ENCODE measurements at places on chromosomes 13 and 19.

GRCh38 chr19:54387991-54388801 is 23.5 kb upstream of the LAIR1 start:
- peak; percentile 21 for DNase-seq

DNA sequence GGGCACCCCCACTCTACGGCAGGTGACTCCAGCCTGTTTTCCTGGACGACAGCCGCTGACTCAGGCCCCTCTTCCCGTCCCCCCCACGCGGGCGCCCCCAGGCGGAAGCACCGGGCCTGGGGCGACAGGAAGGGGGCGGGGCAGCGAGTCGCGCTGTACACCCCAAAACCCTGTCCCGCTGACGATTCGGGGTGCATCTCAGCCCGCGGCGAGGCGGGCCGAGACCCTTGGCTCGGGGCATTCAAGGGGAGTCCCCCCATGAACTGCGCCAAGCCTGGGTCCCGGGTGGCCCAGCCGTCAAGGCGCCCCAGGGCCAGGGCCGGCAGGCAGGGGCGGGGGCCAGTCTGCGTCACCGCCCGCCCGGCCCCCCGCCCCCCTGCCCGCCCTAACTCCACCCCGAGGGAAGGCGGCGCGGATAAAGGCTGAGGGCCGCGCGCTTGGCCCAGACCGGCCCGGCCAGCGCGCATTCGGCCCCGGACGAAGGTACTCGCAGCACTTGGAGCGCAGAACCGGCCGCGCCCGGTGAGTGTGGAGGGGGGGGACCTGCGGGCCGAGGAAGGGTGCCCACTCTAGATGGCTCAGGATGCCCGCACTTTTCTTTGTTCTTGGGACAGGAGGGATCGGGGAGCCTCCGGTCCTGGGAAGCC is at the start of gene MIDN:
TSS of gene MIDN (plus strand) at position 445 of the 647 bp plus-strand sequence. CDS start 1,714 bp downstream, outside the sequence.
- DNase-seq: peak; percentile 71

GRCh38 chr13:75312884-75313520 is 169.0 kb downstream of the TBC1D4 start:
- DNase-seq: no peak

- no peak for DNase-seq
Observed at GRCh38 chr19:44640518-44640917, 3.2 kb upstream of the PVR start.

GRCh38 chr13:26820871-26821270 is 60.3 kb upstream of the GPR12 start:
- DNase-seq: no peak

DNA sequence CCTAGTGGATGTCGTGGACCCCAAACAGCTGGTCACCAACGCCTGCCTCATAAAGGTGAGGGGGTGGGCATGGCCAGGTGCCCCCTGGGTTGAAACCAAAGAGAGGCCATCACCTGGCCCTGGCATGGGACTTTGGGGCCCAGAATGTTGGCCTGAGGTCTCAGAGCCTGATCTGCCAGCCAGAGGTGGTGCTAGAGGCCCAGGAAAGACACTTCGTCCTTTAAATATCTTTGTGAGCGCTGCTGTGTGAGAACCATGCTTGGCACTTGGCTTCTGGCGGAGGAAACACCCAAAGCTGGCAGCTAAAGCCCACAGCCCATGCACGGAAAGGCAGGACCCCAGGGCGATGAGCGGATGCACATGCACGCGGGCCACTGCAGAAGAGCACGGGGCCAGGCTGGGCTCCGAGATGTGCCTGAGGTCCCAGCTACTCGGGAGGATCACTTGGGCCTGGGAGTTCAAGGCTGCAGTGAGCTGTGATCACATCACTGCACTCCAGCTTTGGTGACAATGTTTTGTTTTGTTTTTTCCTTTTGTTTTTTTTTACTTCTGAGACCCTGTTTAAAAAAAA is 4.3 kb upstream of the ADM5 start:
- no peak for DNase-seq

DNA sequence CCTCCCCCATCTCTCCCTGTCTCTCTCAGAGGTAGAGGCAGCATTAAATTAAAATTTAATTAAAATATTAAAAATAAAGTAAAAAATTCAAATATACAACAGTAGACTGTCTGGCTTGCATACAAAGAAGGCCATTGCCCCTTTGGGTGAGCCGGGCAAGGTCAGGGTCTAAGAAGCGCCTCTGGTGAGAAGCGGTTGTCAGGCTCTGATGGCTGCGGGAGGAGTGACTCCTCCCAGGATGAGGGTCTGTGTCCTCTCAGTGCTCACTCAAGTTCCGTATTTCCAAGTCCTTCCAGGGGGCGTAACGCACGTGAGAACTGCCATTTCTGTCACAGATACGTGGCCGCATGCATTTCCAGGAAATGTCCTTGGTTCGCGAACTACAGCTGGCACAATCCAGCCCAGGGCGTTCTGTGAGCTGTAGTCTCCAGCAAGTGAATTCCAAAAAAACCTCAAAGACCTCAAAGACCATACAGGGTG is 737 bp upstream of the ZNF181 start:
- DNase-seq: peak; percentile 17

DNA sequence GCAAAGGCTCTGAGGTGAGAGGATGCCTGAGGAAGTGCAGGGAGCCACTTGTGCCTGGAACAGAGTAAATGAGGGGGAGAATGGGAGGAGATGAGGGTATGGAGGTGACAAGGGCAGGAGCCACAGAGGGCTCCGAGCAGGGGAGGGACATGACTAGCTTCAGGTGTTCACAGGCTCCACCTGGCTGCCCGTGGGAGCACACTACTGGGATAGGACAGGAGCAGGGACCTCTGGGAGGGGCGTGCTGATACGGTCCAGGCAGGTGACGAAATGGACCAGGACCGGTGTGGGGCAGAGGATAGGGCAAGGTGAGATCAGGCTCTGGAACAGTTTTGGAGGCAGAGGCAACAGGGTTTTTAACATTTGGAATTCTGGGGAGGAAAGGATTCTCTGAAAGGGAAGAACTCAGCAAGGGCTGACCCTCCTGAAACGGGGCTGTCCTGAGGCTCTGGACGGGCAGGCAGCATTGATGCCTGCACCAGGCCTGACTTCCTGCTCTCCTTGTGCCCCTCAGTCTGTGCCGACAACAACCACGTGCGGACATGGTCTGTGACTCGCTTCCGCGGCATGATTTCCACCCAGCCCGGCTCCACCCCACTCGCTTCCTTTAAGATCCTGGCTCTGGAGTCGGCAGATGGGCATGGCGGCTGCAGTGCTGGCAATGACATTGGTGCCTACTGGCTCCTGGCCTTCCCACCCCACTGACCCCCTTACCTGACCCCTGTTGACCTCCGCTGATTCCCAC is 11.6 kb downstream of the SHKBP1 start:
- DNase-seq: no peak

DNA sequence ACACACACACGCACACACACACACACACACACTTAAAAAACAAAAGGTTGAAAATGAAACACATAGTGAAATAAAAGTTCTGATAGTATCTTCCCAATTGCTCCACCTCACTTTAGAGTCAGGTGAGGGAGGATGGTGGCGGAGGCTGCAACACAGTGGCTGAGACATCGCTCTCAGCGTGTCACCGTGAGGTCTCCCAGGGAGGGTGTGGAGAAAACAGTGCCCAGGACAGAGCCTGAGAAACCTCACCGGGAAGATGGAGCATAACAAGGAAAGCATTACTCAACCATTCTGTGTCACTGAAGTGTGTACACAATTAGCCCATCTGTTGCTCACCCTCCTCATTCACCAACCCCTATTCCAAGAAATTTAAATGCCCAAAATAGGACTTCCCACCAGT is 111.4 kb upstream of the USP29 start:
- no peak for DNase-seq

- DNase-seq: no peak
Observed at GRCh38 chr19:39817888-39818561, 15.9 kb downstream of the DYRK1B start.

- DNase-seq: no peak
Observed at GRCh38 chr13:71797517-71797916, 69.5 kb downstream of the DACH1 start.

- DNase-seq: no peak
Observed at GRCh38 chr13:73571376-73571775, 512.6 kb downstream of the KLF5 start.

GRCh38 chr19:47280183-47280797 is 5.6 kb downstream of the INAFM1 start:
- peak; percentile 49 for DNase-seq

GRCh38 chr13:111280681-111281585 is 39.5 kb upstream of the TEX29 start:
- DNase-seq: no peak

DNA sequence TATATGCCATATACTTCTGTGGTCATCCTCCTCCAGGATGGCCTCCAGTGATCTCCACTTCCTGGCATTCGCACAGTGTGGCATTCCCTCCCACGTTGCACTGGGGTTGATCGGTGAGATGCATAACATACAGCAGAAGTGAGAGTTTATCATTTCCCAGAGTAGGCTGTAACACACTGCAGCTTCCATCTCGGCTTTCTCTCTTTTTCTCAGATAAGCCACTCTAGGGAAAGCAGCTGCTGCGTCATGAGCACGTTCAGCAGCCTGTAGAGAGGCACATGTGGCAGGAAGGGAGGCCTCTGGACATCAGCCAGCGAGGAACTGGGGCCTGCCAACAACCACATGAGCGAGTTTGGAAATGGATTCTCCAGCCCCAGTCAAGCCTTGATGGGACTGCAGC is 807.1 kb downstream of the DIAPH3 start:
- no peak for DNase-seq

- DNase-seq: no peak
Observed at GRCh38 chr13:21898945-21899344, 228.1 kb downstream of the FGF9 start.

DNA sequence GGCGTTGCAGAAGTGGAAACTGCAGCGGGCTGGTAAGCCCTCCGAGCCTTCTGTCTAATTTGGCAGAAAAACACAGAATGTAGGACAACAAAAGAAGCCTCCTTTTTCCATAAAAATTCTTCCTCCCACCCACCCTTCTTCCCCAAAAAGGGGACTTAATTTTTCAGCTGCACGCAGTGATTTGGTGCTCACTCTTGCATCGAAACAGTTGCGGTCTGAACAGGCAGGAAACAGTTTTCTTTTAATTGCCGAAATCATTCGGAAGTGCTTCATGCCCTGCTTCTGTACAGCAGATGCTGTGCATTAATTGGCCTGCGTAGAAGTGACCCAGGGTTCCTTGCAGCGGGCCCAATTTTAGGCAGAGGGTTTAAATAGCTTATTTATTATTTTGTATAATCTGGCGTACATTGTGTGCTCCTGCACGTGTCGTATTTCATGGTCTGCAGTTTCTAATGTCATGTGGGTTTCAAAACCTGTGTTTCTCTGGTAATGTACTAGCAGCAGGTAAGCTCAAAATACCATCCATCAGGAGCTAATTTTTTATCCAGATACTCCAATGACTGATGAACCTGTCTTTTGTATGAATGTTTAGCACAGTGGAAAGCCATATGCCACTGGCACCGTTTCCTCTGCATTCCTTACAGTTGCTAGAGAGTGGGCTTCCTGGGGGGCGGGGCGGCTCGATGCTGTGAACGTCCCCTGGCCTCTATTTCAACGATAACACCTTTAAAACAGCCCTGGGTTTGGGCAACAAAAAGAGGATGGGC is 66.6 kb downstream of the GGACT start:
- no peak for DNase-seq

- DNase-seq: peak; percentile 25
Observed at GRCh38 chr19:32642771-32643170, 32.2 kb downstream of the ANKRD27 start.

DNA sequence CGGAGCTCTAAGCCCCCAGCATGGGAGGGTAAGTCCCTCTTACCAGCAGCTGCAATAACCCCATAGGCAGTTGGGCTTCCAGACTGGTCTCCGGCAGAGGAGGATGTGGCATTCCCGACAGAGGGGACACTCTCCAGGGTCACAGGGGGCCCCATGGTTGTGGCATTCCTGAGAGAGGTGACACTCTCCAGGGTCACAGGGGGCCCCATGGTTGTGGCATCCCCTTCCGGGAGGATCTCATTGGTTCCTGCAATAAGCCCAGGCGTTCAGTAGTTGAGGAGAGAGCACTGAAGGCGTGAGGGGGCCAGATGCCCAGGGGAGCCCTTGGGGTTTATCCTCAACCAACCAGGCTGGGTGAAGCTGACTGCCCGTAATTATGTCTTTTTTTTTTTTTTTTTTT is 5.4 kb downstream of the CD320 start:
- DNase-seq: no peak

GRCh38 chr13:26037302-26037701 is 14.5 kb downstream of the SHISA2 start:
- peak; percentile 8 for DNase-seq

GRCh38 chr13:29801102-29801501 is 49.3 kb downstream of the UBL3 start:
- no peak for DNase-seq

GRCh38 chr19:39514840-39515550 is at the start of gene SELENOV:
SELENOV (plus strand) TSS chr19:39515139; CDS start chr19:39515213, 74 bp downstream.
- DNase-seq: no peak

DNA sequence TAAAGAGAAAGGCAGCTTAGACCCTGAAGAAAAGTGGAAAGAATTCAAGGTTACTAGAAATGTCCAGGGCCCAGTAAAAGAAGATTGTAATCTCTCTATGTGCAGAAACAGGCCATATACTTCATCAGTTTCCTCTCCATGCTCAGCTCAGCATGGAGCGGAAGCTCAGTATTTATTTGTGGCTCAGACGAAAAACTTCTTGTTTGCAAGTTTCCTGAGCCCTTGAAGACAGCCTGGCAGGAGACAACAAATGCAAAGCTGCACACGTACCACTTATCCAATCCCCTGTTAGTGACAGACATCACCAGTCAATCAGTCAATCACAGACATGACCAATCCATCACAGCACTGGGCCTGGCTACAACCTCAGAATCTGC is 8.1 kb upstream of the KLF2 start:
- DNase-seq: no peak

DNA sequence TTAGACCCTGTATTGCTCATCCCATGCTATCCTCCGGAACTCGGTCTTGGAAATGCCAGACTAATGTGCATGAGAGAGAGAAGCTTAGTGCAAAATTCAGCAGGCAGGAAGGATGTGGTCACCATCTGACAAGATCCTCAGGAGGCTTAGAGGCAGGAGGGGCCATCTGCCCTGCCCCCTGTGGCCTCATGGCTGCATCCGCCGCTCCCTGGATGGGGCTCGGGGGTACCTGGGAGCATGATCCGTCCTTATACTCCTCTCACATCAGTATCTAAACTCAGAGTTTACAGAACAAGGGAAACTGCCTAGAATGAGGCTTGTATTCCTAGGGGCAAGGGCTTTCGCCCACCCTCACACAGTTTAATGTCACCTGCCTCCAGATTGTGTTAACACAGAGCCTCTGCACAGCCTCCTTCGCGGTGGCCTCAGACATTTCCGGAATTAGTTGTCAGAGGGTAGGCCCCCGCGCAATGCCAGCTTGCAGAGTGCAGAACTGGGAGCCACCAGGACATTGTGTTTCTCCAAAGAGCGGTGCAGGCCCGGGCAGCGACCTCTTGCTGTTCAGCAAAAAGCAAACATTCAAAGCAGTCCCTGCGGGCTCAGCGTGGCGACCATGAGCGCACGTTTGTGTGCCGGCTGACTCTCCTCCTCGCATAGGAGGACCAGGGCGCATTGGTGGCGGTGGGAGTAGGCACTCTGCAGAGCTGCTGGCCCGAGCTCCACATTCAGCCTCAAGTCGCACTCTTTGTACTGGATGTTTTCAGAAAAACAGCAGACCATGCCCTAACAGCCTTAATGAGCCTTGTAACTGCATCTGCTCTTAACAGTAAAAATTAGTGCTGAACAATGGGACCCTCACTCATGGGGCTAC is 39.1 kb downstream of the GPR12 start:
- DNase-seq: no peak

All from effector CD4-positive, alpha-beta T cell (primary cell).